ENCODE measurements at places on chromosomes 2 and 18. TPM values are rescaled to one million over a fixed set of nuclear protein-coding genes. Genes with fewer than 3 reads are reported as not detected.

GRCh38 chr2:149904352-149905175, 317.0 kb upstream of the MMADHC start:
- no peak for DNase-seq

DNA sequence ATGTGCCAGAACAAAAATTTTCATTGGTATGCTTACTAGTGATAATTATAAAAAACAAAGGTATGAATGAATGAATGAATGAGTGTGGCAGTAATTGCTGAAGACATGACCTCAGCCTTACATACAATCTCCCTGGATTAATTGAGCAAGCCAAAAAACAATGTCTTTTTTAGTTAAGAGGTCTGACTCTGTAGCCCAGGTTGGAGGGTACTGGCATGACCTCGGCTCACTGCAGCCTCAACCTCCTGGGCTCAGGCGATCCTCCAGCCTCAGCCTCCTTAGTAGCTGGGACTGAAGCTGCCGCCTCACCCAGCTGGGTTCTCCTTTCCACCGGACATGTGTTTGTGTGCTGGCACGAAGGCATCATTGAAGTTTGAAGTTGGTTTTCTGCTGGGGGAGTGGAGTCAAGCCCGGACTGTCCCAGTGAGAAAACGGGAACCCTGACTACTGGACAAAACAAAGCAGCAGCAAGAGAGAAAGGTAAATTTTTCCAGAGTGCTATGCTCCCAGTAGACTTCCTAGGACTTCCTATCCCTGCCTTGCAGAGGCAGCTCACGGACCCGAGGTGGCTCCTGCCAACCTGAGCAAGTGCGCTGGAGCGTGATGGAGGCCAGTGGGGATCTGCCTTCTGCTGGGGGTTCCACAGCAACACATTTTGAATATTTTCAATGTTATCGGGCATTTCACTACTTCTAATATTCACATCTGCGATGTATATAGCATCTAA, 6.4 kb upstream of the IMP4 start:
- no peak for DNase-seq

DNA sequence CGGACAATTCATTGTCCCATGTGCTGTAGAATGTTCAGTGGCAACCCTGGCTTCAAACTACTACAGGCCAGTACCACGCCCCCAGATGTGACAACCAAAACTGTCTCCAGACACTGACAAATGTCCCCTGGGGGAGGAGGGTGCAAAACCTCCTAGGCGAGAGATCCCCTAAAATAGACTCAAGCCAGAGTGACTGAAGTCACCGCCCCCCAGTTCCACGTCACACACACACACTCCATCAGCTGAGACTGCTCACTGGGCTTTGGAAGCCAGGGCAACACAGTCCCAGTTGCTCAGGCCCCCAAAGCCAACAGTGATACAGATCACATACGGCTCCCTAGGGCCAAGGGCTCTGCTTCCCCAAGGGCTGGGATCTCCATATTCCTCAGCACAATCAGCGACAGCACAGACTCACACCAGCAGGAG, 19.1 kb downstream of the HDAC4 start:
- DNase-seq, result no peak

GRCh38 chr2:189088591-189089205, 90.9 kb downstream of the COL5A2 start:
- no peak for DNase-seq

- DNase-seq, result no peak
Observed at GRCh38 chr18:23207994-23208393, 72.7 kb downstream of the CABLES1 start.

GRCh38 chr18:2686349-2686968, 30.9 kb downstream of the SMCHD1 start:
- no peak for DNase-seq

DNA sequence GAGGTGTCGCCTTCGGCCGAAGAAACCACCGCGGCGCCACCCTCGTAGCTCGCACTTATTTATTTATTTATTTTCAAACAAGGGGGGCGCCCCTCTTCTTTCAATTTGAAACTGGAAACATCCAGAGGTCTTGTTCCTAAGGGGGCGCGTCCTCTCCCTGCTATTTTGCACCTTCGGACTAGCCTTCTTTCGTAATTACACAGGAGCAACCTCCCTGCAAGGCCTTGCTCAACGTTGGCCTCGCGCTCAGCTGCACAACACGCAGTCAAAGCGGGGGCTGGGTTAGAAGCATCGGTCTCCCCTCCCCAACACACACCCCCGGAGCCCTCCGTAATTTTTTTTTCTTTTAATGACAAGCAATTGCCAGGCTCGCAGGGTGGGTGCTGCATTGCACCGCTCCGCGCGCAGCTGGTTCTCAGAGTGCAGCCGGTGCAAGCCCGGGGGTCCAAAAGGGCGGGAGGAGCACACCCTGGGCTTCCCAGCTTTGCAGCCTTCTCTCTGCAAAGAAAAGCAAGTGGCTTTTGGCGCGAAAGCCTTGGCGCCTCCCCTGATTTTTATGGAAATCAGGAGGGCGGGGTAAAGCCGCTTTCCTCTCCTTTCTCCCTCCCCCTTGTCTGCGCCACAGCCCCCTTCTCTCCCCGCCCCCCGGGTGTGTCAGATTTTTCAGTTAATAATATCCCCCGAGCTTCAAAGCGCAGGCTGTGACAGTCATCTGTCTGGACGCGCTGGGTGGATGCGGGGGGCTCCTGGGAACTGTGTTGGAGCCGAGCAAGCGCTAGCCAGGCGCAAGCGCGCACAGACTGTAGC, at the start of gene MYCN:
Gene MYCN (plus strand): TSS at position 697 of the 807 bp plus-strand sequence. CDS start 1,515 bp downstream, outside the sequence.
- DNase-seq, result peak; percentile 61

- no peak for DNase-seq
Observed at GRCh38 chr2:10661846-10662245, 27.9 kb downstream of the NOL10 start.

DNA sequence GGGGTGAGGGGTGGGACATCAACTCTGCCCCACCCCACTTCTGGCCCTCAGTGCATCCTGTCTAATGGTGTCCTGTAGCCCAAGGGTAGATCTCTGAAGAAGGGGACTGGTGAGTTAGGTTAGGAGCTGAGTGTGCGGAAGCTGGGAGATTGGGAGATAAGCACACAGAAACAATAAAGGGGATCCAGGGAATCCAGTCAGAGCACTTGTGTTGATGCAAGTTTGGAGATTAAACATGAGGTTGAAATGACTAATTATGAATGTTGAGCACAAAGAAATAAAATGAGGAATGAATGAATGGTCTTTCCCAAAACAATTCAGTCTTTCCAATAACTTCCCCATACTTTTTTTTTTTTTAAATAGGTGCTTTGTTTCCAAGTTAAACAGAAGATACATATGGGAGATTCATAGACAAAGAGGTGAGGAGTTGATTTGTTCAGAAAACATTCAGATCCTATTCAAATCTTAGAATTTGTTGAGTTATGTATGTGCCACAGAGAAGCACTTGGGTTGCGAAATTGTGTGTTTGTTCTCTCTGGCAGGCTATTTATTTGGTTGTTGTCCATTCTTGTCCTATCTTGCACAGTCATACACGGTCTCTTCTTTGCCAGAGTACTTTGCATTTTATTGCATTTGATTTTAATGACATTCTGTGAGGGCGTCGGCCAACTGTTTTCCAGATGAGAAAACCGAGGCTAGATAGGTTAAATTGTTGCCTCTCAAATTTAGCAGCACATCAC, 31.6 kb upstream of the NABP1 start:
- DNase-seq, result no peak

Gene DCDC2C
- not detected for total RNA-seq

Gene SCG2
- 2.7 TPM for total RNA-seq

Gene GALR1
- 0.11 TPM for total RNA-seq

Gene TACR1
- 0.34 TPM for total RNA-seq

Gene DOK6
- 0.46 TPM for total RNA-seq

Gene SOWAHC
- 55.8 TPM for total RNA-seq

Gene EPB41L3
- total RNA-seq, result 98.6 TPM

Gene NGEF
- 41.4 TPM for total RNA-seq

Gene RNF125
- total RNA-seq, result 8.5 TPM
